ENCODE measurements at places on chromosomes 13 and 19.
A peak's percentile ranks its signal among the peaks of the same experiment; 100 is the strongest.

DNA sequence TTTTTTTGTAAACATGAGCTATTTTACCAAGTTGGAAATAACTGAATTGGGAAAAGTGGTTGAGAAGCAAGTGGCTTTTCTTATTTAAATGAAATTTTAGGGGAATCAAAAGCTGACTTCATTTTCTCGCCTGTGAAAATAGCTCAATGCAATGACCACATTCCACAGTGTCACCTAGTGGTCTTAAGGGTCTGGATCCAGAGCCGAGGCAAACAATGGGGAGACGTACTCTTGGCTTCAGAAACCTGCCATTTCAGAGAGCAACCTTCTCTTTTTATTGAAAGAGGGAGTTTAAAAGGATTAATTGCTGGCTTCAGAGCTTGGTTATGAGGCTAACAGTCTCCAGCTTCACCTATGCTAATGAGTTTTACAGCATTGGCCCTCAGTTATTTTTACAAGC lies 39.7 kb upstream of the RXFP2 start:
- DNase-seq = no peak

DNA sequence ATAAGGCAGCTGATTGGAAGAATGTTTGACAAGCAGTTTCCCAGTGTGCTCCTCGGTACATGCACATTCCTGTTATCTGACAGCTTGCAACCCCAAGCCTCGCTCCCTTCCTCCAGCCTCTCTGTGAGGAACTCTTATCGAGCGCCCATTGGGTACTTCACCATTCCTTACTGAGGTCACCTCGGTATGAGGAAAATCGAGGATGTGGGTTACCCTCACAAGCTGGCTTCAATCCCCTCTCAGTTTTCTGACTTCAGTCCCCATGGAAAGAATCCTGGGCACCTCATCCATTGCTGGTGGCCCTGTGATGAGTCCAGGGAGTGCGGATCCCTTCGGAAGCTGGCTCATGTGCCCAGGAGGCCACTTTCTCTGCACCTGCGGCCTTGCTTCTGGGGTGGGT lies 17.3 kb downstream of the TEX29 start:
- DNase-seq = no peak

GRCh38 chr13:36493046-36493445 lies 60.8 kb downstream of the CCNA1 start:
- no peak for DNase-seq

GRCh38 chr13:34064456-34065205 lies 246.7 kb downstream of the RFC3 start:
- DNase-seq = no peak

DNA sequence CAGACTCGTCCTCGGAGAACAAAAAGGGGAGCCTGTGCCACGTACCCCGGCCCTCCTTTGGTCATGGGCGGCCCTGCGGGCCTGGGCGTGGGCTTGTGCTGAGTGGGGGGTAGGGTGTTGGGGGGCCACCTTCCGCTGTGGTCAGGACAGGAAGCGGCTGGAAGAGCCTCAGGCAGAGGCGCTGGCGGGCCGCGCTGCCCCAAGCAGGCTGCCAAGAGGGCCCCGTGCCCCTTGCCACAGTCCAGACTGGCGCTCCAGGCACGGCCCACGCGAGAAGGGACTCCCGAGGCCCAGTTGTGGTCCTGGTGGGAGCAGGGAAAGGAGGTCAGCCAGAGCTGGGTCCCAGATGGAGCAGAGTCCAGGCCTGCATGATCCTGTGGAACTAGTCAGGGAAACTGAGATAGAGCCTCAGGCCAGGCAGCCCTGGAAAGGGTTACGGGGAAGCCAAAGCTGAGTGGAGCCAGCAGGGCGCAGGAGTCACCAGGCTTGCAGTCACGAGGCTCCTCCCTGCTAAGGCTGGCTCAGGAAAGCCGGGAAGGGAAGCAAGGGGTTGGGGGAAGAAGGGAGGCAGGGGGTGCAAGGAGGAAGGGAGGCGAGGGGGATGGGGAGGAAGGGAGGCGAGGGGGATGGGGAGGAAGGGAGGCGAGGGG lies 135.0 kb downstream of the CRYL1 start:
- DNase-seq = peak; percentile 57

DNA sequence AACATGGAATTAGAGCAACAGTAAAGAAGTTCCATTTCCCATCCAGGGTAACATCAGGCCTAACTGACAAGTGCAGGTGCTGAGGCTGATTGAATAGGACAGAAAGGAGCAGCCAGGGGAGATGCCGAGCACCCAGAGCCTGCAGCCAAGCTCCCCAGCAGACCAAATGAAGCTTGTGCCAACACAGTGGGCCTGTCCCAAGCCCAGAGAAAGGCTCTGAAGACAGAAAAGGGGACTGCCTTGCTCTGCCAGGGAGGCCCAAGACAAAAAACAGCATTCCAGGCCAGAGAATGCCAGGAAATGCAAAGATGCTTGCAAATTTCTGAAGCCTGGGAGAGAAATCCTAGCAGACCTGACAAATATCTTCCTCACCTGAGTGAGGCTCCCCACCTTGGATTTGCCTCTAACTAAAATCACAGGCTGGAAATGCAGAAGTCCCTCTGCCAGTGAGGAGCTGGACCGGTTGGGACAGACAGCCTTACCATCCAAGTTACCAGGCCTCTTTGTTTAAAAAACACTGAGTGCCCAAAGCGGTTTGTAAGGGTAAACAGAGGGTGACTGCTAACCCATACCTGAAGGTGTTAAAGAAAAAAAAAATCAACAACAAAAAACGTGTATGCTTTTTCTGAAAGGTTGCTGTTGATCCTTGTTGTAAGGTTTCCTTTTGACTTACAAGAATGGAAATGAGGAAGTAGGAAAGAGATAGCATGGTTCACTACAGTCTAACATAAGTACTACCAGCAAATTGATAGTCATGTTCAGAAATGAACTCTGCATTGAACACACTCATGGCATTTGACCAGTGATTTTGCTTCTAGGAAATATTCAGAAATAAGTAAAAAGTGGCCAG lies 11.8 kb upstream of the HMGB1 start:
- no peak for DNase-seq

DNA sequence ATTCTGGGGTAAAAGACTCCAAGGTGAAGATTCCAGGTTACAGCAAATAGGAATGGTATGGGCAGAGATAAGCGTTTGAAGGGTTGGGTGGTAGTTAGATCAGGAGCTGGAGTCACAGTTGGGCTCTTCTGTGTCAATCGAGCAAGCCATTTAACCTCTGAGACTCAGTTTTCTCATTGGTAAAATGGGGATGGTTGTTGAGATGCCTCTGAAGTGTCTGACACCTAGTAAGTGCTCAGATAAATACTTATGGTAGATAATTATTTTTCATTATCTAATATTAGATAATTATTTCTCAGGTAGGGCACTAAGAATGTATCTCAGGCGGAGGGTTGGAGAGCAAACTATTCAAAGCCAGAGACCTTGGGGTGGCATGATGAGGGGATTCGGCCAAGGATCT lies 7.8 kb downstream of the LTBP4 start:
- DNase-seq = no peak

Data from CMK (cell line).